ENCODE measurements at places on chromosomes 6 and 20.

GRCh38 chr6:102562713-102563112 is 1169.2 kb downstream of the GRIK2 start:
- no peak for DNase-seq

DNA sequence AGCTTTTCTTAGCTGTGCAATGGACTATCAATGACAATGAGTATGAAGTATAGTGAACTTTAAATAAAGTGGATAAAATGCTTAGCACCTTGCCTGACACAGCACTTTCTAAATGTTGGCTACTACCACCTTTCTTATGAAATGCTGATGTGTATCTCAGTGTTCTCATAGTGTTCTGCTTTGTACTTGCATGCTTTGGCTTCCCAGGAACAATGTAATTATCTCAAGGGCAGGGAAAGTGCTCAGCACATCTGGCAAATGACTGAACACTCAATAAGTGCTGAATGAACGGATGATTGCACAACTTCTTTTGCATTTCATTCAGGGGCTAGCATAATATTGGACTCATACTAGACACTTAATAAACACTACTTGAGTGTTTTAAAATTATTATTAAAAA is 28.2 kb upstream of the NOX3 start:
- DNase-seq: no peak

DNA sequence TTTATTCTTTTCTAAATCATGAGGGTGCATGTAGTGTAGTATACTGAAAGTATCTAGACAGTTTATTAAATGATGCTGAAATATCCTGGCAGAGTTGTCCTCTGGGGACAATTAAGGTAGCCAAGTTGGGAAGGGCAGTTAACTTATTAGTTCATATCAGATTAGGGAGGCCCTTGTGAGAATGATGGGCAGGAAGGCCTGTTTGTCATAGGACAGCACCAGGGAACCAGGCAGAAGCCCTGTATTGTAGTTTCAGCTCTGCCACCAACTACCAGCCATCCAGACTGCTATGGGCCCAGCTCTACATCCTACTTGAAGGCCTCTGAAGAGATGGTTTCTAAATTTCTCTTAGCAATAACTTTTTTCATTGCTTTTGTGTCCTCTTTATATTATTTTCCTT is 4.0 kb downstream of the MYLIP start:
- DNase-seq: no peak

GRCh38 chr6:112122756-112123155 is 35.4 kb downstream of the FAM229B start:
- no peak for DNase-seq

GRCh38 chr6:18154507-18155149 is at the start of gene TPMT:
Gene TPMT, minus strand, starts transcription at chr6:18155077. Its CDS starts 5,950 bp downstream, at chr6:18149127.
- no peak for DNase-seq

DNA sequence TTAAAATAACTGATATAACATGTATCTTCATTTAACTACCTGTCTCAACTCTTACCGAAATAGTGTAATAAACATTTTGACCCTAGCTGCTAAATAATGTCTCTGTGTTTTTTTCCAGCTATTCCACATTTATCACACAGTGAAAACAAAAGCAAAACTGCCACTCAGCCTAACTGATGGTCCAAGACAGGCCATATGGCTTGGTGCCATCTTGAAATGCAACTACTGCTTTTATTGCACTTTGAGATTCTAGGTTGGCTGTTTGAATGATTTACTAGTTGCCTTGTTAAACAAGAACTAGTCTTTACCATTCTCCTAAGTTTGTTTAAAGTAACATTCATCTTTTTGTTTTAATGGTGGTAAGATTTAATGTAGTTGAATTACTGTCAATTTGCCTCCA is 739.8 kb downstream of the TFAP2A start:
- DNase-seq: no peak

GRCh38 chr6:67768972-67769371 is 866.1 kb upstream of the ADGRB3 start:
- no peak for DNase-seq

- no peak for DNase-seq
Measured at GRCh38 chr6:159012201-159012600, 12.2 kb upstream of the RSPH3 start.

DNA sequence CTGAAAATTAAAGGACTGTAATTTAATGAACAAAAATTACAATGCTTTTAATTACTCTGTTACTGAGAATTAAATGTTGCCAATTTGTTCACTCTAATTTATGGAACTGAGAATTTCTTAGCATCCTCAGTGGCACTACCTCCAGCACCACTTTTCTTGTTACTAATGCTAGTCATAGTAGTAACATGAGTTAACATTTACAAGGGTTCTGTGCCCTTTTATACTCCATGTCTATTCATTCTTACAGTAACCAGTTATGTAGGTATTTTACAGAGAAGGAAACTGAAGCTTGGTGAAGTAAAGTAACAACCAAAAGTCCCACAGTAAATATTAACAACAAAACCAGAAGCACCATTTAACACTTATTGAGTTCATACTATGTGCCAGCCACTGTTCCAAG is 34.3 kb downstream of the RARS2 start:
- no peak for DNase-seq

GRCh38 chr6:99013145-99013544 is 65.4 kb upstream of the FBXL4 start:
- no peak for DNase-seq

DNA sequence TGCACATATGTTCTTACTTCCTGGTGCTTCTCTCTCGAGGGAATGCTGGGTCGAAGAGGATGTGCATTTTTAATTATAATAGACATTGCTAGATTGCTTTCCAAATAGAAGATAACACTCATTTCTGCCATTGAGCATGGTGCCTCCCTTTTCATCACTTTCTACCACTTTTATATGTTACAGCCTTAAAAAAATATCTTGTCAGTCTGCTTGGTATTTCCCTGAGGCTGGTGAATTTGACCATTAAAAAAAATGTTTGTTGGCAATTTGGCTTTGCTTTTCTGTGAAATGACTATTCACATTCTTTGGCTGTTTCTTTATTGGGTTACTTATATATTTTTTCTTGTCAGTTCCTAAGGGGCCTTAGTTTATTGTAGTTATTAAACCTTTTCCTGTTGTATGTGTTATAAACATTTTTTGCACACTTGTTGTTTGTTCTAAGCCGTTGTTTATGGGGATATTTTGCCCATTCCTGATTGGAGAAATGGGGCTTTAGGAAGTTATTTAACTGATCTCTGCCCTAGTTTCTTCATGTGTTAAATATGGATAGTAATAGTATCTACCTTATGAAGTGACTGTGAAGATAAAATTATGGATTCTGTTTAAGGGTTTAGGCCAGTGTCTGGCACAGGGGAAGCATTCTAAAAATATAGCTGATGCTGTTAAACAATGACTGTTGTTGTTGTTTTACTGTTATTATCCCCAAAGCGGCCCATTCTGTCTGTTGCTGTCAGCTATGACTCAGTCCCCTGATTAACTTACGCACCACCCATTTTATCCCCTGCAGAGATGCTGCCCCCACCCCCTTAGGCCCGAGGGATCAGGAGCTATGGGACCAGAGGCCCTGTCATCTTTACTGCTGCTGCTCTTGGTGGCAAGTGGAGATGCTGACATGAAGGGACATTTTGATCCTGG is 3.8 kb downstream of the DDR1 start:
- no peak for DNase-seq

- DNase-seq: no peak
Measured at GRCh38 chr6:70901324-70901723, 55.5 kb downstream of the B3GAT2 start.

- no peak for DNase-seq
Measured at GRCh38 chr6:44036196-44036595, 91.1 kb downstream of the MRPL14 start.

DNA sequence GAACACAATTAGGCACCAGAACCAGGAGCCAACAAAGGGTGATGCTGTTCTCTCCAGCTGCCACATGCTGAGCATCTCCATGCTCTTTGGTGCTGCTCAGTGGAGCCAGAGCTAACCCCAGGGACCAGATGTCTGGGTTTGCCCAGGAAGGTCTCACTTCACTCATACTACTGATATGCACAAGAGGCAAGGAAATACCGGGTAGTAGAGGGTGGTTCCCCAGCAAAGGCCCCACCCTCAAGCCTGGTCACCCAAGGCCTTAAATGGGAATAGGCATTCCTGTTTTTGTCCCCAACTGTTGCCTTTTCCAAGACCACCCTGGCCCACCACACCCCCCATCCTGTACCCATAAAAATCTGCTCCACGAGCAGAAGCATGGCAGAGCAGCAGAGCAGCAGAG is 204.5 kb upstream of the TAB2 start:
- no peak for DNase-seq

- no peak for DNase-seq
Measured at GRCh38 chr6:105794239-105794638, 291.9 kb upstream of the PRDM1 start.

DNA sequence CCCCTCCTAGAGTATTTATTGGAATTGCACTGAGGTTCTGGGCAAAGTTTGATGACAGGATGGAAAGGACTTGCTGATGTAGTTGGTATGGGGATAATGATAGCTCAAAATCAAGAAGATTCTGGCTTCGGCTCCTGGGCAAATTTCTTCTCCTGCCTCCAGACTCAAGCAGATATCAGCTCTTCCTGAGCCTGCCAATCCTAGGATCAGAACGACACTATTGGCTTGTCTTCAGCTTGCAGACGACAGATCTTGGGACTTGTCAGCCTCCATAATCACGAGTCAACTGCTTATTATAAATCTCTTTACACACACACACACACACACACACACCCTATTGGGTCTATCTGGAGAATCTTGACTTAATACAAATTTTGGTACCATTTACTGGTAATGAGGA is 131.1 kb downstream of the PREX1 start:
- DNase-seq: no peak
